Hematopoietic multipotent progenitor cell (in vitro differentiated cells): ENCODE measurements at places on chromosomes 3 and 15. TPM values are rescaled to one million over a fixed set of nuclear protein-coding genes. Genes with fewer than 3 reads are reported as not detected.

DNA sequence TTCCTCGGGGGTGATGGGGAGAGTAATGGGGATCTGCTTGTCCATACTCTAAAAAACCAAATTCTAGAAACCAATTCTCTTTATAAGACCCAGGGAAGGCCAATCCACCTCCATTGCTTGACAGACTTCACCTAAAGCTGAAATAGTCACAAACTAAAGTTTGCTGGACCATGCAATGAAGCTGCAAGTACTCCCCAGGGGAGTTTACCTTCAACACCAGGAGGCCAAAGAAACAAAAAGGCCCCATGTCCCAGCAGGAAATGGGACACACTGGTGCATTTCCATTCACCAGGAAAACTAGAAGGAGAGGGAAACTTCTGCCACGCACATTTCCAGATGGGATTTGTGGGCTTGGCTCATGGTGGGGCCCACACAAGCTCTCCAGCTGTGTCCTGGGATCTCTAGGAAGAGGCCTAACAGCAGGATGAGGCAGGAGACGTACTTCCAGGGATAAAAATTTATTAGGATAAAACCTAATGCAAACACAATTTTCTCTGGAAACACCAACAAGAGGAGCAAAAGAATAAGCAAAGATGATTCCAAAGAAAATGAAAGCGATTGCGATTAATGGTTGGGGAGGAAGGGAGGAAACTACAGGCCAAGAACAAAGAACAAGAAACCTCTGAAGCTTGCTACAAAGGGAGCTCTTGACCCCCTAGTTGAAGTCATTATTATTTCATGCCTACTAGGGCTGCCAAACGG, 238.0 kb upstream of the LRTM1 start:
- no peak for DNase-seq

DNA sequence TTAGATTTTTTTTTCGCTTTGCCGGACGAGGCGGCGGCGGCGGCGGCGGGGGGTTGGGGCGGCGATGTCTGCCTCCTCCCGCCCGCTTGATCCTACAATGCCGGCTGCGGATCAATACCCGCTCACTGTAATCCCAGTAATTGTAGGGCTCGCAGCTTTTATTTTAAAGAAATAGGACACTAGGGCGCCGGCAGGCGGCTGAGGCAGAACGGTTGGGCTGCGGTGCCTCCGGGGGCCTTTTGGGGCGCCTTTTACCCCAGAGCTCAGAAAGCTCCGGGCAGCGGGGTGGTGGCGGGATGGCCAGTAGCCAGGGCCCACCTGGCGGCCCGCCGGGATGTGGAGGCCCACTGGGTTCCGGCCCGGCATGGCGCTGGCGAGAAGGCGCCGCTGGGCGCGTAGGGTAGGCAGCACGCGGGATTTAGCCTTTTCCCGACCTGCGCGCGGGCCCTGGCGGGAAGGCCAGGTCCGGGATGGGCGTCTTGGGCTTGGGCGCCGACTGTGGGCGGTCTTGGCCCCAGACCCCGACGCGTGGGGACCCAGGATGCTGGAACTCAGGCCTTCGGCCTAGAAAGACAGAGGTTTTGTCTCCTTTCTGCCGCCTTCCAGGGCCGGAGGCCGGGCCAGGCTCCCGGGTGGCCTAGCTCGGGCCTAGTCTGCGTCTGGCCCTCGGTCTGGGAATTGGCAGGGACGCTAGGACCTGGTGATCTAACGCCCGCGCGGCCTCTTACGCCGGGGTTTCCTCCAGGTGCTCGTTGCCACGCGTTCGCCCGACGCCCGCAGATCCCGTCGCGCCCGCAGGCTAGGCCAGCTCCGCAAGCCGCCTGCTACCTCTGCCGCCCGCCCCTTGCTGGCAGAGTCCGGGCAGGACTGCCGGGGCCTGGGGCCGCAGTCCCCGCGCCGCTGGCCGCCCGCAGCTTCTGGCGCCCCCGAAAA, 15.5 kb upstream of the ONECUT1 start:
- no peak for DNase-seq

- DNase-seq = no peak
Measured at GRCh38 chr15:67843092-67843501, 3.3 kb upstream of the RNU6-1 start.

DNA sequence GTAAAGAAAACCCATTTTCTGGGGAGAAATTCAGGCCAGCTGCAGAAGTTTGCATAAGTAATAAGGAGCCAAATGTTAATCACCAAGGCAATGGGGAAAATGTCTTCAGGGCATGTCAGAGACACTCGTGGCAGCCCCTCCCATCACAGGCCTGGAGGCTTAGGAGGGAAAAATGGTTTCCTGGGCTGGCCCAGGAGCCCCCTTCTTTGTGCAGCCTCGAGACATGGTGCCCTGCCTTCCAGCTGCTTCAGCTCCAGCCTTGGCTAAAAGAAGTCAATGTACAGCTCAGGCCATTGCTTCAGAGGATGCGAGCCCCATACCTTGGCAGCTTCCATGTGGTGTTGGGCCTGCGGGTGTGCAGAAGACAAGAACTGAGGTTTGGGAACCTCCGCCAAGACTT, 20.6 kb upstream of the TRIM59 start:
- DNase-seq = no peak

GRCh38 chr15:86743283-86743903, 663.7 kb downstream of the AGBL1 start:
- DNase-seq = peak; percentile 52

DNA sequence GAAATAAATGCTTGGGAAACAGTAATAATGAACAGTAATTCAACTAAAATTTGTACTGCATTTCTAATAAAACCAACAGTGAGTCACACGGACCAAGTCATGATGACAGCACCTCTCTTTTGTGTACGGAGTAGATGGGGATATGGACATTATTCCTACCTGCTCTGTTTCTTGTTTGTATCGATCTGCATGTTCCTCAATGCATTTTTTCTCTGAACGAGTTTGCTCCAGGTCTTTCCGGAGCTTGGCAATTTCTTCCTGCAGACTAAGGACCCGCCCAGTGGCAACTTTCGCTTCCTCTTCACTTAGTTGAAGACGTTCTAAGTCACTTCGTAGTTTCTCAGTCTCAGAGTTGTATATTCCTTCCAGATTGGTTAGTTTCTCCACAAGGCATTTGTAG, 74.4 kb upstream of the MYO5C start:
- no peak for DNase-seq

- DNase-seq = no peak
Measured at GRCh38 chr15:87207251-87207650, 1049.3 kb downstream of the NTRK3 start.

- DNase-seq = no peak
Measured at GRCh38 chr3:9884555-9885165, 4.6 kb upstream of the CIDEC start.

DNA sequence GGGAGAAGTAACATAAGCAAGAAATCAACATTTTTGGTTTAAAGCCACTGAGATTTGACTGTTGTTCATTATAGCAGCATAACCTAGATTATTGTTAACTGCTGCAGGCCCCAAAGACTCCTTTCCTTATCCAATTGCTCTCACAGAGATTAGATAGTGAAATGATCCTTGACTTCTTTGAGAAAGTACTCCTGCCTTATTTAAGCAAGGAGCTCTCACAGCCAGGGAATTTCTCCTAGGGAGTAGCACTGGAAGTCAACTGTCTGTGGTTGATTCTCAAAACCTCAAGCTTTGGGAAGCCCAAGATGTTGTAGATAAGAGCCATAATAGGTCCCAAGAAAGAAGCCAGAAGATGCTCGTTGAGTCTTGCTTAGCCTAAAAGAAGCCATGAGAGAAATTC, 151.8 kb upstream of the TSC22D2 start:
- DNase-seq = no peak

GRCh38 chr3:168989396-168989795, 674.1 kb downstream of the MECOM start:
- no peak for DNase-seq

DNA sequence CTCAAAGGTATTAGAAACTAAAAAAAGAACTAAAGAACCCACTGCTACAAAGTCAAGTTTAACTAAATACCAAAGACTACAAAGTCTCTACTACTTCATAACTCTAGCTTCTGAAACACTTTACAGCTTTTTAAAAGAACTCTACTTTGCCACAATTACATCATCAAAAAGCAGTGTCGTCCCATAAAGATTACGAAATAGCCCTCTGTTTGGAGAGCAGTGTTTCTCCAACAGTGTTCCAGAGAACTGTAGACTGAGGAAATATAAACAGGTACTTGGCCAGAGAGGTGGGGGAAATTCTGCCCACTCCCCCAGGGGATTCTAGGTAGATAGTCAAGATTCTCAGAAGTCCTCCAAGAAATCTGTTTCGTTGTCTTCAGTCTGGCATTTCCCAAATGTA, 225.6 kb downstream of the PDZRN3 start:
- DNase-seq = no peak

DNA sequence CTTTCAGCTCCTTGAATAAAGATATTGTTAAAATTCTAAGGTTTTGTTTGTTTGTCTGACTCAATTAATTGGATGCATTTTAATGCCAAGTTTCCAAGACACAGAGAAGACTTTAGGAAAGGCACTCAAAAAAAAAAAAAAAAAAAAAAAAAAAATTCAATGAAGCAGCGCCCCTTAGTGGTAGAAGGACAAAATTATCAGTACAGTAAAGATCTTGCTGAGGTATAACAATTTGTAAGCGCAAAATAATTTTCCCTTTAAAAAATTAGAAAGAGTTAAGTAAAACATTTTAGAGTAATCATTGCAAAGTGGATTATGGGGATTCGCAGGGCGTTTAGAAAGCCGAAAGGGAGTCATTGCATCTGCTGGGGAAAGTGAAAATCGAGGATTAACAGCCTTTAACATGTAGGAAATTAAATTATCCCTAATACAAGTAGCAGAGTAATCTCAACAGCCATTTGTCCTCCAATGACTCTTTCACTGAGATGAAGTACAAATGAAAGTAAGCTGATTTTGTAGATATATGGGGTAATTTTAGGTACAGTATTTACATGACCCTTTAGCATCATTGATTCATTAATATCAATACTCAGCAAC, 5.8 kb upstream of the DIS3L start:
- no peak for DNase-seq

DNA sequence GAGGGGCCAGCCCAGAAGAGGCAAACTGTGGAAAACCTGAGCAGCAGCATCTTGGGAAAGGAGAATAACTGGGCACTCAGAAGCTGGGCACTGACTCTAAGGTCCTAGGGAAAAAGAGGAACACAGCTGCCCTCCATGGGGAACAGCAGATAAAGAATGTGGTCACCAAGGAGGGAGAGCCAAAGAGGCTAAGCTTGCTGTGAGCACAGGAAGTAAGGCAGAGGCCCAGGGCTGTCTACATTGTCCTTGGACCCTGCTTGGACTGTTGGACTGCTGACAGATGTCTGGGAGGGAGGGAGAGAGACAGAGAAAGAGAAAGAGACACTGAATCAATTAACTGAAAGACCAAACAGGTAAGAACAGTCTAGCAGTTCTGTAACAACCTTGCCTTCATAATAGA, 4.5 kb upstream of the MNS1 start:
- no peak for DNase-seq

DNA sequence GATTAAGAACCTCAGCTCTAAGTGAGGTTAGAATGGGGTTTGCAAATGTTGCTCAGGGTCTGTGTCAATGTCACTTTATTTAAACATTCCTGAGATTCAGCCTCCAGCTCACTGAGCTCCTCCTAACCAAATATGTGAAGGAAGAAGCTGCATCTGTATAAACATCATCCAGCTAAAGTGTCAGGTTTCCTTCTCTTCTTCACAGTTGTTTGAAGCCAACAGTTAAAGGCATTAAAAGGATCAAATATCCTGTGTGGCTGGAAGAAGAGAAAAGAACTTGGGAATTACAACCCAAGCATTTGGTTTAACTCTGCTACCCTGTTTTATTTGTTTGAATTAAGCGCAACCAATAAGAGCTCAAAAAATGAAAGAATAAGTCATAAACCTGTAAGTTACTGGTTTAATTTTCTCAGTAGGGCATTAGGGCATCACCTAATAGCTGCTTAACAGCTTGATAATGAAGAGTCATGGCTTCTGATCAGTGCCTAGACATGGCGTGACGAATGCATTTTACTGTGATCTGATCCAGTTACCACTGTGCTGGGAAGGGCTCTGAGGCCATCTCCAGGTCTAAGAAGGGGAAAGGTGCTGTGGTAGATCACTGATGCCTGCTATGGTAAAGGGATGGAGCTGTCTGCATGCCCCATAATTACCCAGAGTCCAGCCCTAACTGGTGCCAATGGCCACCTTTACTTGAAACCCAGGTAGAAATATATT, 165.7 kb upstream of the TSC22D2 start:
- DNase-seq = no peak

- no peak for DNase-seq
Measured at GRCh38 chr15:45543051-45543450, 20.5 kb upstream of the SLC30A4 start.

- no peak for DNase-seq
Measured at GRCh38 chr3:9316881-9317361, 45.9 kb upstream of the THUMPD3 start.

C3orf33 gene
- 1.3 TPM for total RNA-seq

SAMMSON gene
- total RNA-seq = under 0.01 TPM

IGDCC3 gene
- total RNA-seq = not detected

IQCH gene
- 2.7 TPM for total RNA-seq
